ENCODE measurements at places on chromosomes 5 and 9. TPM values are rescaled to one million over a fixed set of nuclear protein-coding genes. Genes with fewer than 3 reads are reported as not detected.
A peak's percentile ranks its signal among the peaks of the same experiment; 100 is the strongest.

GRCh38 chr9:17587113-17587512 lies 8.2 kb downstream of the SH3GL2 start:
- DNase-seq: no peak

DNA sequence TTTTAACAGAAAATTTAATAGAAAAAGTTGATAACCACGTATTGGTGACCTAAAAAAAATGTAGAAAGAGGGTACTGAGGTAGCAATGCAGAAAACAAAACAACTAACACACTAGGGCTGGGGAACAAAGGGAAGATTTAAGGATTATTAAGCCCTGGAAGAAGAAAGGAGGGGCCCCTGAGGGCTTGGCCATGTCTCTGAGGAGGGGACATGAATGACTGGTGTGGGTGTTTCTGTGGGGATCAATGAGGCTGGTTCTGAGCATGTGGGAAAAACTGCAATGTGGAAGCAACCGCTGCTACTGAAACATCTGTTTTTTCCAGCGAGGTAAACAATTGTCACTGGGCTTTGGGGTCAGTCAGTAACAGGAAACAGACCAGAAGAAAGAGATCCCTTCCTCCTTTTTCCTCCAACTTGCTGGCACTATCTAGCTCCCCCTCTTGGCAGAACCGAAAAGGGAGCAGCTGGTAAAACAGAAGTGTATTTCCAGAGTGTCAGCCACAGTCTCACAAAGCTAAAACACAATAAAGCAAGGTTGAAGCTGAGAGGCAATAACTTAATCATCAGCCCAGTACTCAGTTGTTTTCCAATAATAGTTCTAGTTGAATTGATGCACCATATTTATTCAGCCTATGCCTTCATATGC lies 48.3 kb downstream of the ATPSCKMT start:
- DNase-seq: no peak

GRCh38 chr5:167708449-167708848 lies 583.0 kb upstream of the WWC1 start:
- no peak for DNase-seq

DNA sequence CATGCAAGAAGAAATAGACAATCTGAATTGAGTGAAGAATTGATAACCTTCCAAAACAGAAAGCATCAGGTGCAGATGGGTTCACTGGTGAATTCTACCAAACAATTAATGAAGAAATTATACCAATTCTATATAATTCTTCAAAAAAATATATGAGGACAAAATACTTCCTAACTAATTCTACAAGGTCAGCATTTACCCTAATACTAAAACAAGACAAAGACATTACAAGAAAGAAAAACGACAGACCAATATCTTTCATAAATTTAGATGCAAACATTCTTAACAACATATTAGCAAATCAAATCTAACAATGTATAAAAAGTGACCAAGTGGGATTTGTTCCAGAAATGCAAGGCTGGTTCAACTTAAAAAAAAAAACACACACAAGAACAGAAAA lies 183.9 kb downstream of the BARX1 start:
- no peak for DNase-seq

- no peak for DNase-seq
These were observed 439.9 kb downstream of the GADD45G start for GRCh38 chr9:90044710-90045151.

GRCh38 chr5:36815871-36816270 lies 60.7 kb upstream of the NIPBL start:
- no peak for DNase-seq

- no peak for DNase-seq
These were observed 26.6 kb downstream of the NR5A1 start for GRCh38 chr9:124480621-124480981.

- no peak for DNase-seq
These were observed 25.1 kb downstream of the ADGRD2 start for GRCh38 chr9:124475158-124475867.

DNA sequence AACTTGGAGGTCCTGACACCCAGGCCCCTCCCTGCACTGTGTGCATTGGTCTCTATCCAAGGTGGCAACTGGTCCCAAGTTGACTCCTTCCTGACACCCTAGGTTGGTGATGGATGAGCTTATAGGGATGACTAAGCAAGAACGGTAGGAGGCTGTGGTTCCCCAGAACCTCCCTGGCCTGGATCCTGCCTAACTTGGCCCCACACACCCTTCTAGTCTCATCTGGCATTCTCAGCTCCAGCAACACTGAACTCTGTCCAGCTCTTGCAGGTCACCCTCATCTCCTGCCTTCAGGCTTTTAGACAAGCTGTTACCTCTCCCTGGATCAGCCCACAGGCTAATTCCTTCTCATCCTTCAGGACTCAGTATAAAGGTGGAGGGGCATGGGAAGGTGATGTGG lies 16.5 kb downstream of the AQP3 start:
- no peak for DNase-seq

DNA sequence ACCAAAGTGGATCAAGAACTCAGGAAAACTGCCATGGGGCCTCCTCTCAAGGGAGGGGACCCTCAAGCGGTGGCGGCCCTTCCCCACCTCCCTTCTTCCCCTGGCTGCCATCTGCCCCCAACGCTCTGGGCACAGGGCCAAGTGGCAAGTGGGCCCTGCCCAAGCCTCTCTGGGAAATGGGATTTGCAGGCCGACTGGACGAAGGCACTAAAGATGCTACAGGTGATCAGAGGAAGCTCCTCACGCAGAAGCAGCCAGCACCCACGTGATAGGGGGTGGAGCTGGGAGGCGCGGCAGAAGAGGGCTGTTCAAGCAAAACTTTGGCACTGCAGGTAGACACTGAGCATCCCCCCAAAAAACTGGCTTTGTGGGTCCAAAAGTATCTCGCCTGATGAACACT lies 52.7 kb upstream of the UBTD2 start:
- DNase-seq: no peak

GRCh38 chr9:116204252-116204882 lies 50.8 kb downstream of the PAPPA start:
- DNase-seq: no peak

- no peak for DNase-seq
These were observed 2.5 kb upstream of the EDF1 start for GRCh38 chr9:136868644-136869043.

DNA sequence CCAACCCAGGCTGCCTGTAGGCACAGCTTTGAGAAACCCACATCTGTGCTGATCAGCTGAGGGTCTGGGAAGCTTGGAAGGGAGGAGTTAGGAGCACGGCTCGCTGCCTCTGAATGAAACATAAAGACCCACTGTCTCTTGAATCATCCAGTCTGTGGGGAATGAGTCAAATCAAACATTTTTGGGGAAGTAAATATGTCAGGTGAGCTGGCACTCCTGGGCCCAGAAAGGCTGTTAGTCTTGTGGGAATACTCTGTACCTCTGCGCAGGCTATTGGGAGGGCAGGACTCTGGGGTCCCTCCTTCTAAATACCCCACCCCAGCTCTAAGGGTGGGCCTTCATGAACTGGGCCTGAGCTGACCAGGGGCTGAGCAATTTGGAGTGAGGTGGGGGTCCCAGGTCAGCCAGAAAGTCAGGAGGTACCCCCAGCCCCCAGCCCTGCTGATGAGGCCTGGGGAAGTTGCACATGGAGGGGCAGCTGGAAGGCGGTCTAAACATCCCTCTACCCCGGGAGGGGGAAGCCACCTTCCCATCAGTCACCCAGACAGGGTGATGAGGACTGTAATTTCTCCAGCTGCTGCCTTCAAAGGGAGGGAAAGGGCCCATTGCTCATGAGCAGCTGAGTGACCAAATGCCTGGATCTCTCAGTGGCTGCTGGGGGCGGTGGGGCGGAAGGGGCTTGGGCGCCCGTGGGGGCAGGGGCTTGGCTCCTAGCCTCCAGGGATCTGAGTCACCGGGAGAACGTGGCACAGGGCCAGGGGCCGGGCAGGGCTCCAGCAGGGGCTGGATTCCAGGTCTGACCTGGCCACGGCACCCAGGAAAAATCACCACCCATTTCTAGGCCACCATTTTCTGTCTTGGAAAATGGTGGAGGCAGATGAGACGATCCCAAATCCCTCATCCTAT lies 10.8 kb downstream of the FIBCD1 start:
- DNase-seq: peak; percentile 89

- DNase-seq: no peak
These were observed 284.2 kb upstream of the SGCD start for GRCh38 chr5:156042726-156043125.

DNA sequence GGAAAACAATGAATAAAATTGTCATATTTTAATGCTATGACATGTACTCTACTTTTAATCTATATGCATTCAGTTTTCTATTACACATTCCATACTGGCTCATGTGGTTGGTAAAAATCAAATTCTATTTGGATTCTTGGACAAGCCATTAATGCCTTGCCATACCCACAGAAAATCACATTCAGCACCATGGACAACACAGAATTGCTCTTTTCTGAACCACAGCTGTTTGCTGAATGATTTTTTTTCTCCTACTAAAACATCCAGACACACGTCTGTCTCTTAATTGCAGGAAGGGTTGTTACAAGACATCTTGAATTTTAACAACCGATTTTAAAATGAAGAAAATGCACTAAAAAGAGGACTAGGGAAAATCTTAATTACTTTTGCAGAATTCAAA lies 675.6 kb downstream of the BRINP1 start:
- no peak for DNase-seq

- no peak for DNase-seq
These were observed 2.8 kb upstream of the NOL6 start for GRCh38 chr9:33476503-33476902.

- peak; percentile 95 for DNase-seq
These were observed at the start of gene CXXC5 for GRCh38 chr5:139648205-139649081. CXXC5 (plus strand) TSS chr5:139648349; CDS start chr5:139680524, 32,175 bp downstream.

DNA sequence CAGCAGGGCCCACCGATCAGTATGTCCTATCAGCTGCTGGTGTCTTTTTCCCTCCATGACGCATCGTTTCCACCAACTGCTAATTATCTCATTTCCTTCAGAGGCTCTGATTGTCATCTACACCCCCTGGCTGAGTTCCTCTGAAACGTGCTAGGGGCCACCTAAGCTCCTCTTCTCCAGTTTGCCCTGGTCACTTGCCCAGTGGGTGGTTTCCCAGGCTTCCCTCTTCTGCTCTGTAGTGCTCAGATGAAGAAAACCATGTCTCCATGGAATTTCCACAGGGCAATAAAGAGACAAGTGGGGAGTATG lies 65.3 kb downstream of the TSTD2 start:
- no peak for DNase-seq

- DNase-seq: no peak
These were observed 1183.0 kb downstream of the MAT2B start for GRCh38 chr5:164688437-164688836.

DNA sequence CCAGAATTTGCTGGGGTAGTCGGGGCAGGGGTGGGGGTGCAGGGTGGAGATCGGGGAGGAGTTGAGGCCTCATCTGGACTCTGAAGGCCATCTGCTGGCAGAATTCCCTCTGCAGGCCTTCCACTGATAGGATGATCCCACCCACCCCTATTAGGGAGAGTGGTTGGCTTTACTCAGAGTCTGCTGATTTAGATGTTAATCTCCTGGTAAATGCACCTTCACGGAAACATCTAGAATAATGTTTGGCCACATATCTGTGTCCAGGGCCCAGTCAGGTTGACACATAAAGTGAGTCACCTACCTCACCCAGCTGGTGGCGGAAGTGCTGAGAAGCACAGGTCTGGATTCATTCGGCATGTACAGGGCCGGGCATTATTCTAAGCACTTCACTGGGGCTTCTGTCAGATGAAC lies 50.0 kb downstream of the DAPK1 start:
- DNase-seq: peak; percentile 44

DNA sequence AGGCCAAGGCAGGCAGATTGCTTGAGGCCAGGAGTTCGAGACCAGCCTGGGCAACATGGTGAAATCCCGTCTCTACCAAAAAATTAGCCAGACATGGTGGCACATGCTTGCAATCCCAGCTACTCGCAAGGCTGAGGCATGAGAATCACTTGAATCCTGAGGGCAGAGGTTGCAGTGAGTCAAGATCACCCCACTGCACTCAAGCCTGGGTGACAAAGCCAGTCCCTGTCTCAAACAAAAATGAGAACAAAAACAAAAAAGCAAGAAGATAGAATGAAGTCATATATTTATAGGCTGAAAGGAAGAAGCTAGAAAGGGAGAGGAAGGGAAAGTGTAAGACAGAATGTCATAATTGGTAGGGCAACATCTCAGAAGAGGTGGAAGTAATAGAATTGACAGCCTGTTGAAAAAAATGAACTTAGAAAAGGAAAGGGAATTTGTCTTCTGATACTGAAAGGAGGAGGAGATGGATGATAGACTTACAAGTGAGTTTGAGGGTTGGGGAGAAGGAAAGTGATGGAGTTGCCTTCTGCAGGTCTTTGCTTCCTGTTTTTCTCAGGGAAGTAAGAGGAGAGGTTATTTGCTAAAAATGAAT lies 32.2 kb downstream of the CARD6 start:
- no peak for DNase-seq

GRCh38 chr5:89994266-89994665 lies 415.3 kb downstream of the CETN3 start:
- DNase-seq: no peak

DNA sequence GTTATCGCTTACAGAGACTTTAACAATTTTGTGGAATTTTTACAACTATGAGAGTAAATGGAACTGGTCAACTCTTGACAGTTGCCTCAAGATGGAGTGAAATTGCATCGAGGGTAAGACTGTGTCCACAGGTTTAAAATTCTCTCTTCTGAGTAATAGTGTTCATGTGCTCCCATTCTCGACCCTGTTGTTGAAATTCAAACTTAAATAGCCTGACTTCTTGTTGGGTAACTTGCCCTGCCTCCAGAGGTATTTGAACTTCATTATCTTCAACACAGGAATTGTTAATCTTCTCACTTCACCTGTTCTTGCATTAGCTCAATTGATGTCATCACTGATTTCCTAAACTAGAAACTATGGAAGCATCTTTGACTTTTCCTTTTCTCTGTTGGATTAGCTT lies 77.5 kb downstream of the PIP5K1B start:
- no peak for DNase-seq

- DNase-seq: no peak
These were observed 2.0 kb upstream of the SPINK9 start for GRCh38 chr5:148333262-148333849.

GRCh38 chr5:112068593-112068992 lies 311.6 kb upstream of the NREP start:
- no peak for DNase-seq

GRCh38 chr9:72351538-72352453 lies 13.2 kb downstream of the ZFAND5 start:
- DNase-seq: no peak

DNA sequence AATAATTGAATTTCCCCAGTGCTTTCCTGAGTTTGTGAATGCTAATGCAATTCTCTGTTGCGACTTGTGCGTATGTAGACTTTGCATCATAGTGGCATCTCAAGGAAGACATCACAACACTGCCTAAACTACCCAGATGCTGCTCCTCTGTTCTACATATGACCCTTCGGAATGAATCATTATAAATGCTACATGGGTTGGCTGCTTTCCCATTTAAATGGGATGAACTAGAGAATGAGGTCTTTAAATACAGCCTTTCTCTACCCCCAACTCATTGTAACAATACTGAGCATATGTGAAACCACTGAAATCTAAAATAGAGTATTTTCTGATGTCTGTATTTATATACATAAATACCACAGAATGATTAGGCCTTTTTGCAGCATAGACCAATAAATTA lies 136.6 kb upstream of the ICE1 start:
- DNase-seq: no peak

The MARVELD2 gene
- 34.7 TPM for total RNA-seq

The HSPB3 gene
- total RNA-seq: not detected

The CDC20B gene
- not detected for total RNA-seq

The AGXT2 gene
- not detected for total RNA-seq

The GABRA6 gene
- total RNA-seq: not detected

The OGN gene
- 0.55 TPM for total RNA-seq

The BTNL8 gene
- not detected for total RNA-seq

The RLN1 gene
- not detected for total RNA-seq

The HAVCR1 gene
- total RNA-seq: not detected

The NMRK1 gene
- total RNA-seq: 23.1 TPM

The ANKRD18A gene
- total RNA-seq: 9.3 TPM

The PNPLA7 gene
- total RNA-seq: 18.1 TPM

Data from pancreas (tissue), 10 donors.